ENCODE measurements at places on chromosomes 3 and 15.

GRCh38 chr15:42576040-42576594 is 711 bp downstream of the STARD9 start:
- no peak for DNase-seq

DNA sequence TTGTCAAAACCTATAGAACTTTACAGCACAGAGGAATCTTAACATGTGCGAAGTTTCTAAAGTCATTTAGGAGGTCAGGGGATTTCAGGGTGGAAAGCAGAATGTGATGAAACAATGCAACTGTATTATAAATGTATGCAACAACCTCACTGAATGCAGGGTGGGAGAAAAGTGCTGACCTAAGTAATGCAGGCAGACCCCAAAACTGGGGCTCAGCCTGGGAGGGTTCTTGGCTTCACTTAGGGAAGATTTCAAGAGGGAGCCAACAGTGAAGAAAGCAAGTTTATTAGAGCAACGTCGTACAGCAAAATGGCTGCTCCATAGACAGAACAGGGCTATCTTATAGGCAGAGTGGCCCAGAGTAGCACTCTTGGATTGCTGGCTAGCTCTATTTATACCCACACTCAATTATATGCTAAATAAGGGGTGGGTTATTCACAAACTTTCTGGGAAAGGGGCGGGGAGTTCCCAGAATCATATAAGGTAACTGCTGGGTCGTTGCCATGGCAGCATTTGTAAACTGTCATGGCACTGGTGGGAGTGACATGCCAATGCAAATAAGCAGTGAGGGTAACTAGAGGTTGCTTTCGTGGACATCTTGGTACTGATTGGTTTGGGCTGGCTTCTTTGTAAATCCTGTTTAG is 14.2 kb upstream of the CAND2 start:
- DNase-seq: no peak

GRCh38 chr3:120743556-120744195 is 1.1 kb downstream of the GTF2E1 start:
- no peak for DNase-seq

DNA sequence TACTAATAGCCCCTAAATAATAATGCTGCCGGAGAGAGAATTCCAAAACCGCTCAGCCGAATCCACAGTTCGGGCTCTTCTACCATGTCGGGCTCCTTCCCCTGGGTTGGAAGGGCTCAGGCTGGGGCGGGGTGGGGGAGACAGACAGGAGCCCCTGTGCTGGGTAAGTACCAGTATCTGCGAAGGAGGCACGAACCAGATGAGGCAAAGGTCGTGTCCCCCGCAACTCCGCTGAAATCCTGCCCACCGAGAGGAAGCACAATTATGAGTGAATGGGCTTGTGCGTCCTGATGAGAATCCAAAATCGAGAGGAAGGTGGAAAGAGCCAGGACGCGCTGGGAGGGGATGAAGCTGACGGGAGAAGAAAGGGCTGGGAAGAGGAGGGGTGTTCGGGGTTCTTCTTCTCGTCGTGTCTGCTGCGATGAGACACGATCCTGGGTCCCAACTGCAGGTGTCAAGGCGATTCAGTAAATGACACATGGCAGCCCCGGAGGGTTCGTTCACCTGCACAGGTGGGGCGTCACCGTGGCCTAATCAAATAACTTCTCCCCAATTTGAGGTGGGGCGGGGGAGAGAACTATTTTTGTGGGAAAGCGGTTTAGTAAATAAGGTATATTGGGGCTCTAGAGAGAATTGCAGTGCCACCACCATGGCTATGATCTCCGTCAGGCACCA is 707 bp upstream of the FAM81A start:
- DNase-seq: no peak

DNA sequence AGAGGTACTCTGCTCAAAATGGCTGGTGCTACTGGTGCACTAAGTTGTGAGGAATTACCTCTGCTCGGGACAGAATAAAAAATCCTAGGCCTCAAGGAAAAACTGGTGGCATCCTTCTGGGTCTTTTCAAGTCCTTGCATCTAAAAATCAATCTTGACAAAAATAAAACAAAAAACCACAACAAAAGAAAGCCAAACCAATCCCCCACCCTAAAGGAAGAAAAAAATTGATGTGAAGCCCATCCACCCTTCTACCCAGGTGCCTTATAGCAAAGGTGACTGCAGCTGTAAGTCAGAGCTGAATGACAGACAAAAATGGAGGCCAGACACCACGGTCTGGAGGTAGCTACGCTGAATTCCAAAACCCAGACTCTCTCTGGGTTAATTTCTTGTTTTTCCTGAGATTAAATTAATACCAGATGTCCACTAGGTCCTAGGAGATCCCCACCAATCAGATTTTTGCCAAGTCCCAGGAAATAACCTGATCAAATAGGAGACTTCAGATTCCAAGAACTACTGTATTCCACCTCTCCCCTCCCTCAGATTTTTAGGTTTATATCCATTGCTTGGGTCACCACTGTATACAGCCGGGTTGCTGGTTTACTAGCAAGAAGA is 33.5 kb downstream of the ABCC5 start:
- no peak for DNase-seq

GRCh38 chr15:91471468-91471867 is 371.4 kb downstream of the SV2B start:
- no peak for DNase-seq

- DNase-seq: no peak
Observed at GRCh38 chr15:63913786-63914315, 80.1 kb upstream of the HERC1 start.

GRCh38 chr3:31027191-31027761 is 132.8 kb upstream of the GADL1 start:
- no peak for DNase-seq

DNA sequence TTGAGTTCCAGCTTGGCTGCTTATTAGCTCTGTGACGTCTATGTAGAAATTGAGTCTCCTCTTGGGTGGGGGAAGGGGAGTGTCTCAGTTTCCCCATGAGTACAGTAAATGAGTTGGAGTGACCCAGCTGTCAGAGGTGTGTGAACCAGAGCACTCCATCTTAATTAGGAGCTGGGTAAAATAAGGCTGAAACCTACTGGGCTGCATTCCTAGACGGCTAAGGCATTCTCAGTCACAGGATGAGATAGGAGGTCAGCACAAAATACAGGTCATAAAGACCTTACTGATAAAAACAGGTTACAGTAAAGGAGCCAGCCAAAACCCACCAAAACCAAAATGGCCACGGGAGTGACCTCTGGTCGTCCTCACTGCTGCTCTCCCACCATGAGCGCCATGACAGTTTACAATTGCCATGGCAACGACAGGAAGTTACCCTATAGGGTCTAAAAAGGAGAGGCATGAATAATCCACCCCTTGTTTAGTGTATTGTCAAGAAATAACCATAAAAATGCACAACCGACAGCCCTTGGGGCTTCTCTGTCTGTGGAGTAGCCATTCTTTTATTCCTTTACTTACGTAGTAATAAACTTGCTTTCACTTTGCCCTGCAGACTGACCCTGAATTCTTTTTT is 222.4 kb downstream of the CACNA2D3 start:
- DNase-seq: no peak

DNA sequence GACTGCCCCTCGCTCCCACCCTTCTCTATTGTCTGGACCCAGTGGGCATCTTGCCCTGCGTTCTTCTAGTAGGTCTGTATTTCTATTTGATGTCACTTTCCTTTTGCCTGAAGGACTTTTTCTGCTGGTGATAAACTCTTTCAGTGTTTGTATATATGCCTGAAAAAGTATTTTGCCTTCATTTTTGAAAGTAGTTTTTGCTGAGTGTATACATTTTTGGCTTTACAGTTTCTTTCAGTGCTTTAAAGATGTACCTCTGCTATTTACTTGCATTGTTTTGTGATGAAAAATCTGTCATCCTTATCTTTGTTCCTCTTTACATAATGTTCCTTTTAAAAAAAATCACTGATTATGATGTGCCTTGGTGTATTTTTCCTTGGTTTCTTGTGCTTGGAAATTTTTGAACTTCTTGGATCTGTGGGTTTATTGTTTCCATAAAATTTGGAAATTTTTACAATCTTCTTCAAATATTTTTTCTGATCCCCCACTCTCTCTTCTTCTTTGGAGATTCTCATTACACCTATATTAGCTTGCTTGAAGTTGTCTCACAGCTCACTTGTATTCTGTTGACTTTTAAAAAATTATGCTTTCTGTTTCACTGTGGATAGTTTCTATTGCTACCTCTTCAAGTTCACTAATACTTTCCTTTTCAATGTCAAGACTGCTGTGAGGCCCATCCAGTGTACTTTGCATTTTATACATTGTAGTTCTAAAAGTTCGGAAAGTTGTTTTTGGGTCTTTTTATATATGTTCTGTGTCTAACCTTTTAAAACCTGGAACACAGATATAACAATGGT is 67.8 kb downstream of the RGMA start:
- DNase-seq: no peak

DNA sequence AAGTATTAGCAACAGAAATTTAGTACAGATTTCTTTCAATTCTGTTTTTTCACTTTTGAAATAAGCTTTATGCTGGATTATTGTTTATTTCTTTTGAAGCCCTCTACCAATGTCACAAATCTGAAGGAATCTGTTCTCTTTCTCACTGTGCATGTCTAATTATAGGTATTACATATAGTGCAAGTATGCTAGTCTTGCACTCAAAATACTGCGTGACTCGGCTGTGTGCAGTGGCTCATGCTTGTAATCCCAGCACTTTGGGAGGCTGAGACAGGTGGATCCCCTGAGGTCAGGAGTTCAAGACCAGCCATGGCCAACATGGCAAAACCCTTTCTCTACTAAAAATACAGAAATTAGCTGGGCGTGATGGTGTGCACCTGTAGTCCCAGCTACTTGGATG is 95.8 kb upstream of the PLAAT1 start:
- DNase-seq: no peak

DNA sequence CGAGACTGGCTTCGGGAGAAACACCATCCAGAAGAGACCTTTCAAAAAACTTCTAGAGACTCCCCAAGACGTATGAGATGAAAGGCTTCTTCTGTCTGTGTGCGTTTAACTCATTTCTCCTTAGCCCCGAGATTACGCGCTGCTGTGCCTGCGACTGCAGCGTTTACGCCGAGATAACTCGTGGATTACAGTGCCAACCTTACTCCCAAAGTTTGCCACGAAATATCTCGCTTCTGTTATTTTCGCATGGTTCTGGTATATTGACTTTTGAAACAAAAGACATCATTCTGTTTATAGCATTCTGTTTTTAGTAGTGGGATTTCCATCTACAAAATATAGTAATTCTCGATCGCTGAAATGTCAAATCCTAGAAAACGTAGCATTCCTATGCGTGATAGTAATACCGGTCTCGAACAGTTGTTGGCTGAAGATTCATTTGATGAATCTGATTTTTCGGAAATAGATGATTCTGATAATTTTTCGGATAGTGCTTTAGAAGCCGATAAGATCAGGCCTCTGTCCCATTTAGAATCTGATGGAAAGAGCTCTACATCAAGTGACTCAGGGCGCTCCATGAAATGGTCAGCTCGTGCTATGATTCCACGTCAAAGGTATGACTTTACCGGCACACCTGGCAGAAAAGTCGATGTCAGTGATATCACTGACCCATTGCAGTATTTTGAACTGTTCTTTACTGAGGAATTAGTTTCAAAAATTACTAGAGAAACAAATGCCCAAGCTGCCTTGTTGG is 467 bp downstream of the PGBD4 start:
- DNase-seq: no peak

DNA sequence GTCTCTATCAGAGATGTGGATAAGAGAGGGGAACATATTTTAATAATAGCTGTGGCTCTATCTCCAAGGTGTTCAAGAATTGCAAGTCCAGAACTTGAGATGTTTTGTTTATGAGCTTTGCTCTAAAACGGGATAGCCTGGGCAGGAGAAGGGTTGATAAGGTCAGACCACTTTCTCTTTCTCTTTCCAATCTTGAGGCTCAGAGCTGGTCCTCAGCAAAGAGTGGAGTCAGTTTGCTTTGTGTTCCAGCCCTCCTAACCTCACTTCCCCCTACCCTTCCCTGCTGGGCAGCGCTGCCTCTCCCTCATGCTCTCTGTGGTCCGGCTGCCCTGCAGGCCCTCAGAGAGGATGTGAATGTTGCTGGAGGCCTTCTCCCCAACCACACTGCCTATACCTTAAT is 13.8 kb downstream of the KLHL6 start:
- DNase-seq: no peak

- no peak for DNase-seq
Observed at GRCh38 chr15:45572617-45573016, 14.6 kb upstream of the BLOC1S6 start.

- DNase-seq: no peak
Observed at GRCh38 chr15:61935493-61935892, 124.8 kb downstream of the VPS13C start.

DNA sequence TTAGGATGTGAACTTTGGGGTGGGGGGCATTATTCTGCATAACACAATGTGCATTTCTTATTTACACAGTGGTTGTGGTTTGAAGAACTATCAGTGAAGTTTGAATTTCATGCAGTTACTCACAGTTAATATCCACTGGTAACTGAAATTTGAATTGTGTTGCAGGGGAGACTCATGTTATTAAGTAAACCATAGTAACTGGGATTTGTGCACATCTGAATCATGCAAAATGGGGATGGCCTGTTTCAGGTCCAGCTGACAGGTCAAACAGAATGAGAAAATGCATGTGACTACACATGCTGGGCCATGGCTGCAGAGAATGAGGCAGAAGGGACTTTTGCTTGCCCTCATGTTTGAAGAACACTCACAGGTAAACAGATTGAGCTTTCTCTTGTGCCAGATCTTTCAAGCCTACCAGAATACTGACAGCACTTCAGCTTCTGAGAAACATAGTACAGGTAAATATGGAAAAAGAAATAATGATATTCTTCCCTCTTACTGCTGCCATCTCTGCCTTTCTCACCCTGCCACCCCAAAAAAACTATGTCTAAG is 115.0 kb downstream of the POLQ start:
- DNase-seq: no peak

- no peak for DNase-seq
Observed at GRCh38 chr3:123449102-123449996, 459 bp upstream of the ADCY5 start.

DNA sequence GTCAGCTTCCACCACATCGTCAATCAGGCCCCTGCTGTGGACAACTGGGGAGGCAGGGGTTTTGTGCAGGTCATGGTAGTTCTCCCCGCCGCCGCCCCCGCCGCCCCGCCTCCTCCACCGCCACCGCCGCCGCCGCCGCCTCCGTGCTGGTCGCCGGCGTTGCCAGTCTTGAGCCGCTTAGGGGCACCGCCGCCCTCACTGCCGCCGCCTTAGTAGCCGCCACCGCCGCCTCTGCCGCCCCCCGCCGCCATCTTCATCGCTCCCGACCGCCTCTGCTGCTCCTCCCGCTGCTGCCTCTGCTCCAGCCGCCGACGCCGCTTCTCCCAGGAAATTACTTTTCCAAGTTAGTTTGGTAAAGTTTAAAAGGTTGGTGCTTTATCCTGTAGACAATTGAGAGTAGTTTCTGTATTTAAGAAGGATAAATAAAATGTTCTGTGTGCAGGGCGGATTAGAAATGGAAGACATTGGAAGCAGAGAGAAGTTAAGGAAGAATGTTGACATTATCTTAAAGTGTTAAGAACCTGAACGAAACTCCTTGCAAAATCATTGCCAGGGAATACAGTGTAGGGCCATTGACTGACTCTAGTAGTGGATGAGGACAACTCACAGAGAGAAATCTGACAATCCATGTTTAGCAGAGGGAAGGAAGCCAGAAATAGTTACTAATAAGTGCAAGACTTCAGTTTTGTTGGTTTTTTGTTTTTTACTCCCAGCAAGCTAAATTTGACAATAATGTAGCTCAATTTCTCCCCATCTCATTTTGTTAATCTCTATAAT is 53.0 kb upstream of the GOLGA8A start:
- DNase-seq: no peak
